ENCODE measurements at places on chromosomes 5 and 9.

DNA sequence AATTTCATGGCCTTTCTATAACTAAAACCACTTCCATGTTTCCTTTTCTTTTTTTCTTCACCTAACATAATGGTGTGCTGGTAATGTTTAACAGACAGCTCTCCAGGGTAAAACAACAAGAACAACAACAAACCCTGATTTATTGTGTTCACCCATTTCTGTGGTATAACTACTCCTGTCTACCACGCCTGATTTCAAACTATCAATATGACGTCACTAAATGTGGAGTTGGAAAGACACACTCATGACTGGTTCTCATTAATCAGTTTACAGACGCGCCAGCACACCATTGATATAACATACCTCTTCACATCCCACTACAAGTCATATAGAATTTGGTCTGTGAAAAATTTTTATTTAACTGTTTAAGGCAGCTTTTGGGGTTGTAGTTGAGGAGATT is 142.9 kb downstream of the ARRDC3 start:
- DNase-seq = no peak

DNA sequence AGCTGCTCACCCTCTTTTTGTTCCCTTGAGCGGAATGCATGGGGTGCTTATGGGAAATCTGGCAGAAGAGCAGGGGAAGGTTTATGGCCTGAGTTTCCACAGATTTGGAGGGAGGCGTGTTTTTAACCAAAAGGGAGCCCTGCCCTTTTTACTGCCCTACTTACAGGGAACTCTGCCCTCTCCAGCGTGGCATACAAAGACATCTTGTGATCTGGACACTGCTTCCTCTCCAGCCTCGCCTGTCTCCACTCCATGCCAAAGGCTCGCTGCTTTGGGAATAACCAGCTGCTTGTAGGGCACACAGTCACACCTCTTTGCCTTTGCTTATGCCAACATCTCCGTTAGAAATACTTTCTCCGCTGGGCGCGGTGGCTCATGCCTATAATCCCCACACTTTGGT is 314.2 kb downstream of the ARHGAP26 start:
- no peak for DNase-seq

DNA sequence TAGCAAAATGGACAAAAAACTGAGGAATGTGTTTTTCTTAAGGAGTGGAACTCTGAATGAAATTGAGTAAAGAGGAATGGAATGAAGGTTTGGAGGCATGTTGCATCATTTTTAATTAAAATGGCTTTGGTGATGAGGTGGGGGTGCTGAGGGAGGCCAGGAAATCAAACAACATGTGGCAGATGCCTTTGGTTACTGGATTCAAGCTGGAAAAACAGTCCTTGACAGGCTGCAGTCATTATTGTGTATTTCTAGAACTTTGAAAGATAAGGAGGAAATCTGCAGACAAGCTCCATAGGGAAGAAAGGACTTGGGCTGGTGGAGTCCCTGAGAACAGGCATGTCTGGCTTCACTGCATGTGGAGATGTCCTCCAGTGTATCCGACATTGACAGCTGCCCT is 203.5 kb upstream of the HAPLN1 start:
- DNase-seq = no peak

DNA sequence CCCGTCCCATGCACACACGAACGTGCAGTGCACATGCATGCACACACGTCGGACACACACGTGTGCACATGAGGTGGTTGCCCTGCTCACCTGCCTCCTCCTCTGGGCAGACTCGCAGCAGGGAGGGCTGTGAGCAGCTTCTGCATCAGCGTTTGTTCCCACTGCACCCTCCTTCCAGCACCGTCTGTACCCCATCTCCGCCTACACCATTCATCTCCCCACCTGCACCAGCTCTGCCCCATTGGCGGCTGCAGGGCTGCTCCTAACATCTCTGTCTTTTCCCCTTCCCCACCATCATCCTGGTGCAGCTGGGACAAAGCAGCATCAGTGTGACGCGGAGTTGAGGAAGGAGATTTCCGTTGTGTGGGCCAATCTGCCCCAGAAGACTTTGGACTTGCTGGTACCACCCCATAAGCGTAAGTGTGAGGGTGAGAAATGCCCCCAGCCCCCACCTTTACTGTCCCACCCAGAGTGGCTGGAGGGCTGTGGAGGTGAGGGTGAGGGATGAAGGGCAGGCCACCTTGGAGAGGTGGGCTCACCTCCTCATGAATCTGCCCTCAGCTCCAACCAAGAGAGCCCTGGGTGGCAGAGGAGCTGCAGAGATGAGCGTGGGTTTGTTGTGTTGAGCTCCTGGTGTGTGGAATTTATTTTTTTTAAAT is 234.6 kb downstream of the CACNA1B start:
- DNase-seq = no peak

GRCh38 chr5:51517838-51518237 is 134.6 kb downstream of the ISL1 start:
- DNase-seq = no peak

DNA sequence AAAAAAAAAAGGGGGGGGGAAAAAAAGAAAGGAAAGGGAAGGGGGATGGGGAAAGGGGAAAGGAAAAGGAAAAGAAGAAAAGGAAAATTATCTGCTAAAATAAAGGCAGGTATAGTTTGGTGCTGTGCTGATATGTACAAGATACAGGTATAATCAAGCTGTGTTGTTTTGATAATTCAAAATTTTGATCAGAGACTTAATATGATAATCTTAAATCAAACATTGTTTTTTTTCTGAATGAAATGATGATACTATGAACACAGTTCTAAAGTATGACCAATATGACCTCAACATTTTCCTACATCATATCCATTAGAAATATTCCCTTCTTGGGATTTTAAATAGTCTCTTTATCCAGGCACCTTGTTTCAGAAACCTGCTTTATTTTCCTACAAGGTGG is 115.6 kb upstream of the TRPM3 start:
- no peak for DNase-seq

GRCh38 chr9:14051419-14051818 is 262.5 kb downstream of the NFIB start:
- DNase-seq = no peak

DNA sequence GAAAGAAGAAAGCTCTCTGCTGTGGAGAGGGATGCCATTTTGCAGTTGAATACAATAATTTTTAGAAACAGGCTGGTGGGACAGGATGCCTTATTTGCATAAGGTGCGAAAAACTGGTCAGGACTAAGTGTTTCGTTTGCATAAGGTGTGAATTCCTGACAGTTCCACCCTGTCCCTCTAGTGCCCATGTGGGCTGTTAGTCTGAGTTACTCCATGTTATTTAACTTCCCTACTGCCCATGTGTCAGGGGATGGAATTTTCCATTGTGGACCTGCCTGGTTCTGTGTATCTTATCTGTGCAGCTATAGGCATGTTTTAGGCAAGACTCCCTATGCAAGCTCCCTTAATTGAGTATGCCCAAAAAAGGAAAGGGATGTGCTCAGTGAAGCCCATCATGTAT is 35.3 kb upstream of the NFIL3 start:
- no peak for DNase-seq

DNA sequence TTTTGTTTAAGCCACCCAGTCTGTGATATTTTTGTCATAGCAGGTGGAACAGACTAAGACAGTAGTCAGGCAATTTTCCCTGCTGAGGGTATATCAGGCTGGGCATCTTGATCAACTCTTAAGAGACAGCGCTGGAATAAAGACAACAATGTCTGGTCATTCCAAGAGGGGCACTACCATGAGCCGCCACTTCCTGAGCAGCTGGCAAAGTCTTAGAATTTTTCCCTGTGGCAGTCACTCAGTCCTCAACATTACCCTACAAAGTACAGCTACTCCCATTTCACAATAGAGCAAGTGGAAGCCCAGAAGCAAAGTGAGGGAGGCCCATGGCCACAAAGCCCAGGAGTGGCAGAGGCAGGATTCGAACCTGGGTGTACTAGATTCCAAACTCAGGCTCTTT is 74.8 kb downstream of the SH3PXD2B start:
- no peak for DNase-seq

Measured in RWPE1 (cell line).